ENCODE measurements at places on chromosomes 3 and 15. TPM values are rescaled to one million over a fixed set of nuclear protein-coding genes. Genes with fewer than 3 reads are reported as not detected.

The C3orf70 gene
- 3.0 TPM for total RNA-seq

The DCLK3 gene
- total RNA-seq = 0.07 TPM

The VEPH1 gene
- 7.9 TPM for total RNA-seq

The PRR23B gene
- not detected for total RNA-seq

The SLC15A2 gene
- 5.4 TPM for total RNA-seq

The MKRN2OS gene
- 0.29 TPM for total RNA-seq

The GOLGA6A gene
- total RNA-seq = 0.20 TPM

The SLC12A1 gene
- 0.14 TPM for total RNA-seq

DNA sequence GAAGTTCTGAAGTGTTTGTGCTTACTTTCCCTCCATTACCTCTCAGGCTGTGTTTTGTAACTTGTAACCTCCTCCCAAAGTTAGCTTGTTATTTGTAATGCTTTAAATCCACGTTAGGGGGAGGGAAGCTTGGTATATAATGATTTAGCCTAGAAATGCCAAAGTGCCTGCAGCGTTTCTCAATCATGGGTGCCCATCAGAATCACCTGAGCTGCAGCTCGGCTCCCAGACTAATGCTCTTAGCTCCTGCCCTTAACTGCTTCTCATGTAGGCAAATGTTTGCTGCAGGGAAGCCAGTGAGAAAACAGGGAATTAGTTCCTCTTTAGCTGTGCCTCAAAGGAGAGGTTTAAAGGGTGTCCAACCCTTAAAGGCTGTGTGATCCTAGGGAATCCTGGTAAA, 219.2 kb upstream of the NAALADL2 start:
- no peak overlapping the region for H3K27ac ChIP-seq
- DNase-seq = no peak
- no peak overlapping the region for H3K4me3 ChIP-seq
- no peaks in the 10 kb centered on the region for H3K4me1 ChIP-seq
- H3K36me3 ChIP-seq = no peaks in the 10 kb centered on the region

DNA sequence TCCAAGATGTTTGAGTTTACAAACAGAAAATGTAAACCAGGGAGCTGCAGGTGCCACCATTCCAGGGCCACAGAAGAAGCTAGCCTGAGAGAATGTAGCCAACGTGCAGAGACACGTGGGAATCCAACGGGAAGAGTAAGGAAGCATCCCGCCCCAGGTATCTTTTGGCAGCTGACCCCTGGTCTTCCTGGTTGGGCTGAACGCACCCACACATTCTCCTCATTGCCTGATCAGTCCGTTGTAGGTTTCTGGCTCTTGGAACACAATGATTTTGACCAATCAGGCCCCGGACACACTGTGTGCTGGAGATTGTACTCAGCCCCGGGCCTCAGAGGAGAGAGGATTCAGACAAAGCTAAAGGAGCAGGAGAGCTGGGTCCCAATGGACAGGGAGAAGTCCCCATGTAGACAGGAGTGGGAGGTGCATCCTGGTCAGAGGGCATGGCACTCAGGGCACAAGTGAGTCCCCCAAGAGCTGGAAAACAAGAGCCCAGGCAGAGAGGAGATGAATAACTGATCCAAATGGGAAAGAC, 102.3 kb downstream of the TPRA1 start:
- H3K36me3 ChIP-seq = no peaks in the 10 kb centered on the region
- H3K27me3 ChIP-seq = peaks cover 25% of the 10 kb centered on the region
- no peak overlapping the region for H3K27ac ChIP-seq
- H3K4me1 ChIP-seq = no peaks in the 10 kb centered on the region
- no peak overlapping the region for H3K4me3 ChIP-seq

GRCh38 chr3:168863561-168863960, 767.8 kb upstream of the GOLIM4 start:
- H3K27ac ChIP-seq = no peak overlapping the region
- peaks cover 27% of the 10 kb centered on the region for H3K4me1 ChIP-seq
- no peak overlapping the region for H3K4me3 ChIP-seq
- peaks cover 14% of the 10 kb centered on the region for H3K36me3 ChIP-seq

- H3K4me1 ChIP-seq = peaks cover 14% of the 10 kb centered on the region
- no peaks in the 10 kb centered on the region for H3K36me3 ChIP-seq
- DNase-seq = no peak
Observed at GRCh38 chr15:35932531-35932930, 386.6 kb upstream of the DPH6 start.

GRCh38 chr15:90780916-90781315, 63.8 kb downstream of the BLM start:
- DNase-seq = no peak
- no peak overlapping the region for H3K27ac ChIP-seq
- H3K27me3 ChIP-seq = no peaks in the 10 kb centered on the region
- H3K4me1 ChIP-seq = no peaks in the 10 kb centered on the region
- peaks cover 16% of the 10 kb centered on the region for H3K36me3 ChIP-seq
- no peak overlapping the region for H3K4me3 ChIP-seq

GRCh38 chr15:65087411-65087810, 10.9 kb downstream of the KBTBD13 start:
- no peaks in the 10 kb centered on the region for H3K36me3 ChIP-seq
- no peak for DNase-seq
- H3K4me1 ChIP-seq = peaks cover 54% of the 10 kb centered on the region
- no peak overlapping the region for H3K27ac ChIP-seq
- peaks cover 25% of the 10 kb centered on the region for H3K27me3 ChIP-seq

- DNase-seq = no peak
- H3K27ac ChIP-seq = no peak overlapping the region
- no peaks in the 10 kb centered on the region for H3K36me3 ChIP-seq
- peaks cover 52% of the 10 kb centered on the region for H3K27me3 ChIP-seq
Observed at GRCh38 chr15:94231723-94232468, 535 bp downstream of the MCTP2 start.

GRCh38 chr3:127651516-127652172, 21.1 kb upstream of the ABTB1 start:
- H3K27ac ChIP-seq = no peak overlapping the region
- no peak for DNase-seq
- no peaks in the 10 kb centered on the region for H3K27me3 ChIP-seq
- H3K4me3 ChIP-seq = no peak overlapping the region

GRCh38 chr3:138451595-138452162, 17.3 kb downstream of the ESYT3 start:
- no peak overlapping the region for H3K4me3 ChIP-seq
- H3K4me1 ChIP-seq = no peaks in the 10 kb centered on the region
- no peaks in the 10 kb centered on the region for H3K27me3 ChIP-seq
- no peak for DNase-seq
- no peak overlapping the region for H3K27ac ChIP-seq

DNA sequence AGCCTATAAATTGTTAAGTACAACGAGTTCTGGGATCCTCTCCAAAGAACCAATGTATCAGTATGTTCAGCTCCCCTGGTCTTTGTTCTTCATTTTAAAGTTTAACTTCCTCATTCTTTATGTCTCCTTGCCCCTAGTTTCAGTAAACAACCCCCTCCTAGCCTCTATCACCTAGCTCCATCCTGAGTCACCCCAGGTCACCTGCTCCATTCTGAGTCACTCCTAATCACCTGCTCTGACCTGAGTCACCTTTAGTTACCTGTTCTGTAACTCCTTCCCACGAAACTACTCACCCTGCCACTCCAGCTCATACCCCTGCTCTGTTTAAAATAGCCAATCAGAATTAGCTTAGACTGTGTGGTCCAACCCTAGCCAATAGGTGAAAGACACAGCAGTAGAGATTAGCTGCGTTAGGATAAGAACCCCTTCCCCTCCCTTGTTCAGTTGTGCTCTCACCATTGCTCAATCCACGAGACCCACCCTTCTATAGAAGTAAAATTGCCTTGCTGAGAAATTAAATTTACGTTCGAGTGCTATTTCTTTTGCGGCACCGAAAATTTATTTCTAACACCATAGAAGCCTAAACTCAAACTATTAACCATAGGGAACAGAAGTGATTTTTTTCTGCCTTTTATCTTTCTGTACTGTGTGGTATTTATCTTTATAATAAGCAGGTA, 245.0 kb upstream of the ADAMTS9 start:
- no peak overlapping the region for H3K27ac ChIP-seq
- no peak for DNase-seq
- peaks cover 18% of the 10 kb centered on the region for H3K4me1 ChIP-seq
- H3K27me3 ChIP-seq = no peaks in the 10 kb centered on the region
